ENCODE measurements at places on chromosomes 13 and 19.

- DNase-seq, result no peak
These were observed 1.5 kb upstream of the CGB5 start for GRCh38 chr19:49042177-49042576.

DNA sequence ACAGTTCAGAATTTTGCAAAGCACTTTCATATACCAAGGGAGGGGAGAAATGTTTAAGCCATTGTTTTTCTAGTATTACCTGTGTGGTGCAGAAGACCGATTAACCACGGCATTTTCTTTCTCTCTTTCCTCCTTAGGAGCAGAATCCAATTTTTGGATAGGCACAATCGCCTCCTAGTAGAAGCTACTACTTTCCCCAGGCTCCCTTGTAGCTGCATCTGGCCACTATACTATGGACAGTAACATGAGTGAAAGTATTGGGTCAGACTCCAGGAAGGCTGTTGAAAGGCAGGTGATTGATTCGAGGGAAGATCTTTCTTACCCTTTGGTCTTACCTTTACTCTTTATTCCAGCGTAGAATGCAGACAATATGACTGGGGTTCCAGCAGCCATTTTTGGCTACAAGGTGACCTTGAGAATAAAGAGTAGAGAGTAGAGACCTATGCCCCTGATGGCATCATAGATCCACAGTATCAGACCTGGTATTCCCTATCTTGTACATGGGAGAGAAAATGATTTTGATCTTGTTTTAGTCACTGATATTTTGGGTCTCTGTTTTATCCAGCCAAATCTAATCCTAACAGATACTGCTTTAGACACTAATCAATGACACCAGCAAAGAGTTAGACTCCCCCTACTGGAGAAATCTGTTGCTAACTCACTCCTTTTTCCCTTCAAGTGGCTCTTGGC, 77.0 kb downstream of the LRRC63 start:
- DNase-seq, result no peak

DNA sequence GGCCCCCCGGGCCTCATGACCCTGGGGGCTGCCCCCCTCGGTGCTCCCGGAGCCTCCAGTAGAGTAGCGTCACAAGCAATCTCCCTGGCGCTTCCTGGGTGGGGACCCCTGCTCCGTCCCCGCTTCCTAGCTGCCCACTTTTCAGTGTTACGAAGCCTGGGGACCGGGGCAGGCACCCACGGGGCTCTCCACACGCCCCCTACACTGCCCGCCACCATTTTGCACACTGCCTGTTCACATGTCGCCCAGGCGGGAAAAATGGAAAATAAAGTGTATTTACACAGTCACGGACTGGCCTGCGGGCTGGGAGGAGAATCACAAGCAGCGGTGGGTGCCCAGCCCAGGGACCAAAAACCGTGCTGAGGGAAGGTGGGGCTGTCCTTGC, 9.5 kb downstream of the PRR36 start:
- no peak for DNase-seq

- DNase-seq, result no peak
These were observed 23.0 kb upstream of the RFXAP start for GRCh38 chr13:36796052-36796451.

DNA sequence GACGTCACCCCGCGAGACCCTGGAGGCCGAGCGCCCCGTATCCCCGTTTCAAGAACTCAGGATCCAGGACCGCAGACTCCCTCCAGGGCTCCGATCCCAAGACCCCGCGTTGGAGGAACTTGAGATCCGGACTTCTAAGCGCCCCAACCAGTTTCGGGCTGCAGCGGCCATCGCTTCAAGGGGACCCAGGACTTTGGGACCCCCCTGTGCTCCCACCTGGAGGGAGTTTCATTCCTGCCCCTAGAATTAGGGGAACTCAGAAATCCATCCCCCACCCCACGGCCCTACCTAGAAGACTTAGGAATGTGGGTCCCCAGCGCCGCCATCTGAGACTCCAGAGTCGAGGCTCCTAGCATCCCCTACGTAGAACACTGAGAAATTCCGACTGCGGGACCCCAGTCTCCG, 400 bp downstream of the PLEKHG2 start:
- no peak for DNase-seq

GRCh38 chr19:22517496-22518411, 95.6 kb upstream of the ZNF98 start:
- DNase-seq, result no peak

GRCh38 chr19:28519952-28520861, 692.7 kb downstream of the UQCRFS1 start:
- peak; percentile 9 for DNase-seq

GRCh38 chr19:3068071-3068470, 5.8 kb upstream of the TLE5 start:
- no peak for DNase-seq

DNA sequence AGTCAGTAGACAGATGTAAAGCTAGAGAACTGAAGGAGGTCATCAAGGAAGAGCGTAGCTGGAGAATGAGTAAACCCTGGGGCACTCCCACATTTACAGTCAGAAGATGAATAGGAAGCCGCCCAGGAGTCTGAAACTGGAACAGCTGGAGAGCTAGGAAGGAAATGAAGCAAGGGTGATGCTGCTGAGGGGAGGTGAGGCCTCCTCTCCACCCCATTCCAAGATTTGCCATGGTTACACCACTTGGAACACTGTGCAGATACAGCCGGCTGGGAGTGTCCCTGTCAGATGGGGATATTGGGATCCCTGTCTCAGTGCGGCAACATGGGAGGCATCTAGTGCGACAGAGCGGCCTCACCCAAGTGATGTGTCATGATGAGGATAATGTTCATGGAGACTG, 51.8 kb upstream of the GPI start:
- no peak for DNase-seq

DNA sequence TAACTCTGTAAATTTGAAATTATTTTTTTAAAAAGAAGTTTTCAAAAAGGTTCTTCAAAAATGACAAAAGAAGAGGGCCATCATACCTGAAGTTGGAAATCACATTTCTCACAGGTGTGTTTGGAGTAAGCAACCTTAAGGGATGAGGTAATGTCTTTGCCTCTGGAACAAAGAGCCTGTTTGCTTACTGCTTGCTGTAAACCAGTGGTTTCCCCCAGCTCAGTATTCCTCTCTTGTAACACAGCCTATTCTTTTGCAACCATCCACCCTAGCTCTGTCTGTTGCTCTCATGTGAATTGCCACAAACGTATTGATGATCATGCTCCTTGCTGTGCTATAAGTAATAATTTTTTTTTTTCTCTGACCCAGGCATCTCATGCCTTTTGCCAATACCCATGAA, 38.1 kb downstream of the UCHL3 start:
- no peak for DNase-seq

DNA sequence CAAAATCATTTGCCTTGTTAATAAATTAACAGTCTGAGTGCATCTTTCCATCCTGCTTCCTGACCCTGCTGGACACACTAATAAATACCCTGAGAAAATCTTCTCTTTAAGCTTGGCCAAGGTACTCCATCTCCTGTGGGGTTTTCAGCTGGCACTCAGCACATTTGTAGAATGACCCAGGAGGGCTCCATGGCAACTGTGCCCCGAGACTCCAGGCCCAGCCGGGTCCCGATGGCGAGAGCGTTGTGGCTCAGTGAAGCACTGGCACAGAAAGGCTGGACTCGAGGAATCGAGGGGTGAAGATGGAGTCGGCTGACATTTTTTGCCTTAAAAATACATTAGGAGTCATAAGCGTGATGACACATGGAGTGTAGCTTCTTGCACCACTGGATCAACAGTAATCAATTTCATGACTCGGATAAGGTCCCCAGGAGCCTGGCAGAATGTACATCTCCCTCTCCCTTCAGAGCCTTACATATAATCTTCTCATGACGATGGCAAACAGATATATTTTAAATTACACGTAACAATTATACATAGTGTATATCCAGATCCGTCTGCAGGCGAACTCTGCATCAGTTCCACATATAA, 85.4 kb downstream of the SLC7A1 start:
- DNase-seq, result no peak

- no peak for DNase-seq
These were observed 693 bp downstream of the XPO4 start for GRCh38 chr13:20901668-20902437.

- DNase-seq, result no peak
These were observed 29.8 kb downstream of the RAB20 start for GRCh38 chr13:110531671-110532083.

GRCh38 chr19:57103573-57104277, 16.1 kb upstream of the USP29 start:
- DNase-seq, result no peak

DNA sequence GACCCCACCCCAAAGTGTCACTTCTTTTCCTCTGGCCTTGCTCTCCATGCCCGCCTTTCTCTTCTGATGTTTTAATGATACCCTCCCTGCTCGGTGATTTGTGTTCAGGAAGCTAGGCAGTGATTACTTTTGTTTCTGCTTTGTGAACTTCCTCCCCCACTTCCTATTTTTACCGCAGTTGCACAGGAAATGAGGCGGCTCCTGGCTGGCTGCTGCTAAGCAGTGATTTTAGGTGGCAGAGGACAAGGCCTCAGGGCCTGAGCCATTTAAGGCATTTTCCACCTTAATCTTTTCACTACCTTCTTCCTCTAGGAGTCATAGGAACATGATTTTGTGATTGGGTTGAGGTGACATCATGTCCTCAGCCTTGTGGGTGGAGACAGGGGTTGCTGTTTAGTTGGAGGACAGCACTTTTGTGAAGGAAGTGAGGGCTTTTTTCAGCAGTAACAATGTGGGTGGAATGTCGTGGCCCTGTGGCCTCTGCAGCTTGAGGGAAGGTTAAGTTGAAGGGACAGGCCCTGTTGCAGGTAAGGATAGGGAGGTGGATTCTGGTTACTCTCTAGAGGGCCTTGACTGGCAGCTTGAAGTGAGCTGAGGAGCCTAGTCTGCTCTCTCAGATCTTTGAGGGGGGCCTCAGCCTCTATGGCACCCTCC, 15.7 kb downstream of the GARRE1 start:
- DNase-seq, result no peak

DNA sequence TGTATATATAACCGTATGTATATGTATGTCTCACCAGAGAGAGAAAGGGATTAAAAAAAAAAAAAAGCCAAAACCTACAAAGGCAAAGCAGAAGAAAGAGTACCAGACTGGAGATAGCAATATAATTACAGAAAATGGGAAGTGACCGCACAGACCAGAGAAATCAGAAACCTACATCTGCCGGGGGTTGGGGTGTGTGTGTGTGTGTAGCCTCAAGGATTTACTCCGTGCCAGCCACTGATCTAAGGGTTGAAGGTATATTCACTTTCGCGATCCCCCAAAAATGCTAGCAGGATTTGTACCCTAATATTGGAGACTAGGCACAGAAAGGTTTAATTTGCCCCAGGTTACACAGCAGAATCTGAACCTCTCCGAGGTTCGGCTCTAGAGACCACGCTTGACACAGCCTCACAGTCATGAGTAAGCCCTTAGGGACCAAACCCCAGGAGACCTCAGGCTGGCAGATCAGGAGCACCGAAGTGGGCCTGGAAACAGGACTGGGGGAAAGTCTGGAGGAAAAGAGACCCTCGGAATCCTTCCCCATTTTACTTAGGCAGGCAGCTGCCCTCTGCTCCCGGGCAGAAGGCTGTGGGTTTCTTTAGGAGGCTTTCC, 14.8 kb downstream of the ARL11 start:
- no peak for DNase-seq

DNA sequence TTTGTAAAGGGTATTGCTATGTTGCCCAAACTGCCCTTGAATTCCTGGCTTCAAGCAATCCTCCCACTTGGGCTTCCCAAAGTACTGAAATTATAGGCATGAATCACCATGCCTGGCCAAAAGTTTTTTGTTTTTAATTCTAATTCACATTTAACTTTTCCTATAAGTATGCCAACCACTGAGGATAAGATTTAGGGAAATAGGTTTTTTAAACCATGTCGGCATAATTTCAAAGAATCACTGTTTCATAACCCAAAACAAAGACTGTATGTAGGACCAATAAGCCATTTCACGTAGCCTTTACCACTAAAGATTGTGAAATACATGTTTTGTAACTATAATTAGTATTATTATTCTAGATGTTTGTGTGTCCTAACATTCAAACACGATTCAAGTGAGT, 8.2 kb downstream of the ZDHHC20 start:
- no peak for DNase-seq

DNA sequence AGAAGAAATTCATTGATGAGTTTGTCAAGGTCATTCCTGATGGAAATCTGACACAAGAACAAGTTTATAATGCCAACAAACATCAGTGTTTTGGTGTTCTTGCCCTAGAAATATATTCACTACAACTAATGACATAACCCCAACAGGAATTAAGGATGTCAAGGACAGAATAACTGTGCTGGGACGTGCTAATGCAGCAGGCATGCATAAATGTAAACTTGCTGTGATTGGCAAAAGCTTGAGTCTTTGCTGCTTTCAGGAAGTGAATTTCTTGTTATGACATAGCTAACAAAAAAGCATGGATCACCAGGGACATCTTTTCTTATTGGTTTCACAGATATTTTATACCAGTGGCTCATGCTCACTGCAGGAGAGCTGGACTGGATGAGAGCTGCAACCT, 144.6 kb downstream of the KCTD12 start:
- no peak for DNase-seq

GRCh38 chr13:70311191-70311590, 202.9 kb upstream of the KLHL1 start:
- no peak for DNase-seq

DNA sequence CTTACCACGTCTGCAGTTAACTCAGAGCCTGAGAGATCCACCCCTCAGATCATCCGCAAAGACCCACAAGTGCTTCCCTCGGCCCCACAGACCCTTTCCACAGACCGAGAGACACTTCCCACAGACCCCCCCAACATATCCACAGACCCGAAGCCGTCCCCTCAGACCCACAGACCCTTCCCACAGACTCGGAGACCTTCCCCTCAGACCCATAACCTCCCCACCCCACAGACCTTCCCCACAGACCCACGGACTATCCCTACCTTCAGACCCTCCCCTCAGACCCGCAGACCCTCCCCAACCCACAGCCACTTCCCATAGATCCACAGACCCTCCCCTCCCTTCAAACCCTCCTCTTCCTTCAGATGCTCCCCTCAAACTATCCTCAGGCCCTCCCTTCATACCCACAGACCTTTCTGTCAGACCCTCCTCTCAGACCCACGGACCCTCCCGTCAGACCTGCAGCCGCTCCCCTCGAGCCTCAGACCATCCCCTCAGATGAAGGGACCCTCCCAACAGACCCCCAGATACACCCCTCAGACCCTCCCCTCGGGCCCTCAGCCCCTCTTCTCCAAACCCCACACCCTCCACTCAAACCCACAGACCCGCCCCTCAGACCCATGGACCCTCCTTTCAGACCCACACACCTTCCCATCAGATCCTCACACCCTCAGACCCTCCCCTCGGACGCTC, 20.1 kb upstream of the TFDP1 start:
- DNase-seq, result no peak
